Stimulated activated CD4-positive, alpha-beta T cell treated with anti-CD3 and anti-CD28 coated beads, Interleukin-4, amount 100 ng/mL, for 4 hours (primary cell): ENCODE measurements at places on chromosomes 16 and 17.
A peak's percentile ranks its signal among the peaks of the same experiment; 100 is the strongest.

- no peak for DNase-seq
These were observed 180.0 kb upstream of the CCL2 start for GRCh38 chr17:34075076-34075475.

- DNase-seq: peak; percentile 72
These were observed 19.9 kb downstream of the CLEC16A start for GRCh38 chr16:10964039-10964890.

DNA sequence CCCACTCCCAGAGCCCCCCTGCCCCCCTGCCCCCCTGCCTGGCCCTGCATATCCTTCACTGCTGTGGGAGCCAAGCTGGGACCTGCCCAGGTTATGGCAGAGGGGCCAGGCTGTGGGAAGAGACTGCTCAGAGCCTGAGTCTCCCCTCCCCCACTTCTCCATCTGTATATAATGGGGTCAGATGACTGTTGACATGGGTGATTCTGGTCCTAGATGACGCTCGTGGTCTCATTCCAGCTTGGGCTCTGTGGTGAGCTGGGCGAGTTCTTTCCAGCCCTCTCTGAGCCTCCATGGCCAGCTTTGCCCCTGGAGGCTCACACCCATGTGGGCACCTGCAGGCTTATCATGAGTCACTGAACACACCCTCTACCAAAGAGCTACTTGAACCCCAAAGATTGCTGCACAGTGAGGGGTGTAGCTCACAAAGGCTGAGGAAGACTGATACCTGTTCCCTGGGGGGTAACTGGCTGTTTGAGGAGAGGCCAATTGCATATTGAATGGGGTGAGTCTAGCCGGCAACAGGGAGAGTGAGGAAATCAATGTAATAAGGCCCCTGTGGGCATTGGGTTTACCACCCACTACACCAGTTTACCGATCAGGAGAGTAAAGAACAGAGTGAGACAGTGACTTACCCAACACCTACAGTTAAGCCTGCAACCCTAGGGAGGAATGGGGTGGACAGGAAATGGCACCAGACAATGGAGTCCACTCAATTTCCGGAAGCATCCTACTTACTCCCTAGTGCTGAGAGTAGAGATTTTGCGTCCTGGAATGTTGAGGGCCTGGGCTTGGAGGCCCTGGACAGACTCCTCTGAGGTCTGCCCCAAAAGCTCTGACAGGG is 4.2 kb upstream of the SREBF1 start:
- no peak for DNase-seq

DNA sequence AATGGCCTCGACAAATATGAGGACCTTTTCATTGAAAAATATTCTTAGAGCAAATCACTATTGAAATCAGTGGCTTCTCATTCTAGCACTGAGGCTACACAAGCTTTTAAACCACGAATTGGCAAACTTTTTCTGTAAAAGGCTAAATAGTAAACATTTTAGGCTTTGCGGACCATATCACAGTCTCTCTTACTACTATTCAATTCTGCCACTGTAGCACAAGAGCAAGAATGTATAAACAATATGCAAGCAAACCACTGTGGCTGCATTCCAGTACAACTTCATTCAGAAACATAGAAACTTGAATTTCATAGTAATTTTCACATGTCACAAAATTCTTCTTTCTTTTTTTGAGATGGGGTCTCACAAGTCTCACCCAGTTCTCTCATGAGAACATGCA is 49.1 kb downstream of the PHLPP2 start:
- DNase-seq: no peak

DNA sequence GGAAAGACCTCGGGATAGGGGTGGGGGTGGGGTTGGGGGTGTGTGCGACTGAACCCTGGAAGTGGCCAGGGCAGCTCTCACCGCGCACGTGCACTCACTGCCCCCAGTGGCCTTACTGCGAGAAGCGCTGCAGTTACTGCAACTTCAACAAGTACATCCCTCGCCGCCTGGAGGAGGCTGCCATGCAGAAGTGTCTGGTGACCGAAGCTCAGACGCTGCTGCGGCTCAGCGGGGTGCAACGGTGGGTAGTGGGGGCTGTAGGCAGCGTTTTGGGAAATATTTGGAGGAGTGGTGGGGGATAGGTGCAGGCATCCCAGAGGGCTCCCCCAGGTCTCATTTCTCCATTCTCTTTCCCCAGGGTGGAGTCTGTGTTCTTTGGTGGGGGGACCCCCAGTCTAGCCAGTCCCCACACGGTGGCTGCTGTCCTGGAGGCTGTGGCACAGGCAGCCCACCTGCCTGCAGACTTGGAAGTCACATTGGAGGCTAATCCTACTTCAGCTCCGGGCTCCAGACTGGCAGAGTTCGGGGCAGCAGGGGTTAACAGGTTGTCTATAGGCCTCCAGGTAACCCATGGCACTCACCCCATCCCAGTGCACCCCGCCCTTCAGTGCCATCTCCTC is 972 bp downstream of the RSAD1 start:
- DNase-seq: peak; percentile 70
